ENCODE measurements at places on chromosomes 7 and 10. TPM values are rescaled to one million over a fixed set of nuclear protein-coding genes. Genes with fewer than 3 reads are reported as not detected.

ASAH2 gene
- 11.3 TPM for total RNA-seq

DNA sequence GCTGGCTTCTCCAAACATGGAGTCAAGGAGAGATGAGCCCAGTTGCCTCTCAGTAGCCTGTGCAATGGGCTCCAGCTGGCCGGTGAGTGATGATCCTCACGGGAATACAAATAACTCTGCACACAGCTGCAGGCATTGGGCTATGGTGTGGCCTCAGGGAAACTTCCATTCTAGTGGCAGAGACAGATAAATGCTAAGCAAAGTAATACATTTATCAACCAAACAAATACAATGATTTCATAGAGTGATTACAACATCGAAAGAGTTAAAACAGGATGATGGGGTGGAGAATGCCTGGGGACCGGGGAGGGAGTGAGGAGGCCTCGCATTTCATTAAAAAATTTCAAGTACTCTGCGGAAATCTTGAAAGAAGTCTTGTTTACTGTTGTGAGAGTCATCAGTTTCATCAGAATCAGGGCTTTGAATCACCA, 15.0 kb upstream of the AKR1B1 start:
- H3K4me1 ChIP-seq: peaks cover 6% of the 10 kb centered on the region
- H3K27me3 ChIP-seq: peaks cover 2% of the 10 kb centered on the region
- peak; percentile 27 for DNase-seq
- no peak overlapping the region for H3K4me3 ChIP-seq
- H3K36me3 ChIP-seq: no peaks in the 10 kb centered on the region

DNA sequence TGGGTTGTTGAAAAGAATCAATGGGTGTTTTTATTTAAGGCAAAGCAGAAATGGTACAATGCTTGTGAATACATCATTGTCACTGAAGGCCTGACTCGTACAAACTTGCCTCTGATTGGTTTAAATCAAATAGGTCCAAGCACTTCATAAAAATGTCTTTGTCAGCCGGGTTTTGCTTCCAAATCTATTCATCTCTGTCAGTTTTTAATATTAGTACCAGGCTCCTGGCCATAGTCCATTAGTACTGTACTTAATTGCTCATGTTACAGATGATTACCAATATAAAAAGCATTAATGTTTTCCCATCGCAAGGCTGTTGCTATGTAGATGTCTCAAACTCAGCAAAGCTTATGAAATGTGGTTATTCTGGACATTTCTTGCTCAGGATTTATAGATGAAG, 171.9 kb downstream of the ARID5B start:
- peaks cover 3% of the 10 kb centered on the region for H3K27me3 ChIP-seq
- H3K4me1 ChIP-seq: peaks cover 6% of the 10 kb centered on the region
- no peak for DNase-seq

SUN3 gene
- total RNA-seq: not detected

DNA sequence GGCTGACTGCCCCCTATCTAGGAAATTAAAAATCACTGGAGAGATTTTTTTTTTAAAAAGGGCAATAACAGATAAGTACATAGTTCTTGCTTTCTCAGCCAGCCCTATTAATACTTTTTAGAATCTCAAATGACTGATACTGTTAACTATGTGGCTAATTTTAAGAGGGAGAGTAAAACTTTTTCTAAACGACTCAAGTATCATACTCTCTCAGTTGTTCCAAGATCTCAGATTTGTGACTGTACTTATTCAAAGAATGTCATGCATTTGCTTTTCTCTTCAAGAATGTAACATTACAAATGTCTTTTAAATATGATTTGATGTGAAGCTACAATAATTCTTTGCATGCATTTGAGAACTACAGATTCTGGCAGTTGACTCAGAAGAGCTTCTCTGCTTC, 55.4 kb upstream of the RAB11FIP2 start:
- peaks cover 7% of the 10 kb centered on the region for H3K4me1 ChIP-seq
- H3K27ac ChIP-seq: no peak overlapping the region
- H3K27me3 ChIP-seq: peaks cover 1% of the 10 kb centered on the region
- no peak for DNase-seq
- H3K36me3 ChIP-seq: no peaks in the 10 kb centered on the region
- no peak overlapping the region for H3K4me3 ChIP-seq

GRCh38 chr7:45720989-45721388, 146.8 kb downstream of the ADCY1 start:
- DNase-seq: no peak
- peak overlapping the region; percentile 33 for H3K27ac ChIP-seq
- H3K4me3 ChIP-seq: no peak overlapping the region
- peaks cover 10% of the 10 kb centered on the region for H3K4me1 ChIP-seq

DNA sequence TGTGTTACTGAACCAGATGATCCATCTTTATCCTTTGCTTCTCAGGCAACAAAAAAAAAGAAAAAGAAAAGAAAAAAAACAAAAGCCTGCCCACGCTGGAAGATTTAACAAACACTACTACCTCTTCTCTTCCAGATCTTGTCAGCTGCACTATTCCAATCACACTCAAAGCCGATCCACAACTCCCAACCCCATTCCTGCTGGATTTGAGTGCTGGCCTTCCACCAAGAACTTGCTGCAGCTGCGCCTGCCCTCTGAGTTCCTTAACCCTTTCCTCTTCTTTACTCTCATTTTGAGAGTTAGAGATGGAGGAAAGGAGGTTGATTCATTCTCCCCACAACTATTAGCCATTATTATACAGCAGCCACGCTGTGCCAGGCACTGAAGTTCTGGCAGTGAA, 16.0 kb upstream of the ITGA8 start:
- no peaks in the 10 kb centered on the region for H3K36me3 ChIP-seq
- no peaks in the 10 kb centered on the region for H3K27me3 ChIP-seq
- no peak overlapping the region for H3K27ac ChIP-seq
- DNase-seq: no peak
- H3K4me3 ChIP-seq: no peak overlapping the region

- H3K4me1 ChIP-seq: peaks cover 4% of the 10 kb centered on the region
- no peak for DNase-seq
- H3K4me3 ChIP-seq: no peak overlapping the region
- no peaks in the 10 kb centered on the region for H3K27me3 ChIP-seq
- H3K27ac ChIP-seq: no peak overlapping the region
Measured at GRCh38 chr7:112584290-112584689, 103.5 kb downstream of the LSMEM1 start.

- H3K36me3 ChIP-seq: peaks cover 7% of the 10 kb centered on the region
- no peak overlapping the region for H3K27ac ChIP-seq
- H3K4me1 ChIP-seq: no peaks in the 10 kb centered on the region
- no peak for DNase-seq
Measured at GRCh38 chr7:64651632-64652165, 14.2 kb upstream of the ZNF107 start.

DNA sequence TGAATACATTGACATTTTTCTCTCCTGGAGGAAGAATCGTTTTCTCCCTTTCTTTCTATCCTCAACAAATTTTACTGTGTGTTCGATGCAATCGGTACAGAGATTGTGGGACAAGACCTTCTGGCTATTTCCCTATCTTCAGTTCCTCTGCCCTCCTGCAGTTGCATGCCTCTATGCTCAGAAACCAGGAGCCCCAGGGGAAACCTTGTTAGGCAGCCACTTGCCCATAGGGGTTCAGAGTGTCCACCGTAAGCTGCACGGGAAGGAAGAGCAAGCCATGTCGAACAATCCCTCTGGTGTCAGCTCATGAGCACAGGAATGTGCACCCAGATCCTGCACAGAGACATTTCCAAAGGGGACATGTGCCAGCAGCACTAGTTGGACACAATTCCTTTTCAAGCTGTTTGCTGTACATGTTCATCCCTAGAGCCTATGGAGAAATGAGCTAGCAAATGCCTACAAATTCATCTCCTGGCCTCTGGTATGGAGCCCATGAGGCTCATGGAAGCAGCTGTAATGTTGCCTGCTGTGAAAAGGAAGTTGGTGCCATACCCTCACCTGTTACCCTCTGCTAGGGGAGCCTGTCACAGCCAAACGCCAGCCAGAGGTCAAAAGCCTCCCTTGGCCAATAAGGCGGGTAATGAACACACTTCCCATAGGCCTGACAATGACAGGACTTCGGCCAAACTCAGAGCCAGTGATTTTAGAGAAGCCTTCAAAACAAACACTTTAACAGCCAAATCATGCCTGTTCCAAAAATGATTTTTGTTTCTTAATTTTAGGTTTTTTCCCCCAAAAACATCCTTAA, 35.9 kb upstream of the ASAH2 start:
- no peak for DNase-seq
- no peaks in the 10 kb centered on the region for H3K27me3 ChIP-seq
- H3K4me3 ChIP-seq: no peak overlapping the region
- no peaks in the 10 kb centered on the region for H3K4me1 ChIP-seq

GRCh38 chr10:15313047-15313446, 58.0 kb downstream of the FAM171A1 start:
- H3K4me3 ChIP-seq: no peak overlapping the region
- H3K4me1 ChIP-seq: peaks cover 46% of the 10 kb centered on the region
- peaks cover 5% of the 10 kb centered on the region for H3K27me3 ChIP-seq
- H3K36me3 ChIP-seq: peaks cover 6% of the 10 kb centered on the region
- peak overlapping the region; percentile 72 for H3K27ac ChIP-seq

LEP gene
- total RNA-seq: not detected

DNAH11 gene
- total RNA-seq: 0.22 TPM

SLC13A1 gene
- total RNA-seq: not detected

DNA sequence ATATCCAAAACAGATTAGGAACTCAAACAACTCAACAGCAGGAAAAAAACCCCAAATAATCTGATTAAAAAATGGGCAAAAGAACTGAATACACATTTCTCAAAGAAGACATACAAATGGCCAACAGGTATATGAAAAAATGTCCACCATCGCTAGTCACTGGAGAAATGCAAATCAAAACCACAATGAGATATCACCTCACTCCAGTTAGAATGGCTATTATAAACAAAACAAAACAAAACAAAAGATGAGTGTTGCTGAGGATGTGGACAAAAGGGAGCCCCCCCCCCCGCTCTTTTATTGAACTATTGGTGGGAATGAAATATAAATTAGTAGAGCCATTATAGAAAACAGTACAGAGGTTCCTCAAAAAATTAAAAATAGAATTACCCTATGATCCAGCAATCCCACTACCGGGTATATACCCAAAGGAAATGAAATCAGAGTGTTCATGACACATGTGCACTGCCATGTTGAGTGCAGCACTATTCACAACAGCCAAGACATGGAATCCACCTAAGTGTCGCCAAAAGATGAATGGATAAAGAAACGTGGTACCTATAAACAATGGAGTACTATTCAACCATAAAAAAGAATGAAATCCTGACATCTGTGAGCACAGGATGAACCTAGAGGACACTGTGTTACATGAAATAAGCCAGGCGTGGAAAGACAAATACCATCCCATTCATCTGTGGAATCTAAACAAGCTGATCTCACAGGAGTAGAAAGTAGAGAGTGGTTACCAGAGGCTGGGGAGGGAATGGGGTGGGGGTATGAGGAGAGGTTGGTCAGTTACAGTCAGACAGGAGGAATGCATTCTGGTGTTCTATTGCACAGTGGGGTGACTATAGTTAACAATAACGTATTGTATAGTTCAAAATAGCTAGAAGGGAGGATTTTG, 78.1 kb upstream of the RHEB start:
- no peak overlapping the region for H3K27ac ChIP-seq
- H3K36me3 ChIP-seq: no peaks in the 10 kb centered on the region
- DNase-seq: no peak
- peaks cover 2% of the 10 kb centered on the region for H3K4me1 ChIP-seq

MYL10 gene
- not detected for total RNA-seq

TFPI2 gene
- 3.2 TPM for total RNA-seq

GRCh38 chr10:124002391-124003069, 90.9 kb downstream of the CHST15 start:
- H3K27me3 ChIP-seq: no peaks in the 10 kb centered on the region
- peaks cover 4% of the 10 kb centered on the region for H3K36me3 ChIP-seq
- DNase-seq: peak; percentile 3
- no peak overlapping the region for H3K27ac ChIP-seq
- no peak overlapping the region for H3K4me3 ChIP-seq
- peaks cover 16% of the 10 kb centered on the region for H3K4me1 ChIP-seq

DNA sequence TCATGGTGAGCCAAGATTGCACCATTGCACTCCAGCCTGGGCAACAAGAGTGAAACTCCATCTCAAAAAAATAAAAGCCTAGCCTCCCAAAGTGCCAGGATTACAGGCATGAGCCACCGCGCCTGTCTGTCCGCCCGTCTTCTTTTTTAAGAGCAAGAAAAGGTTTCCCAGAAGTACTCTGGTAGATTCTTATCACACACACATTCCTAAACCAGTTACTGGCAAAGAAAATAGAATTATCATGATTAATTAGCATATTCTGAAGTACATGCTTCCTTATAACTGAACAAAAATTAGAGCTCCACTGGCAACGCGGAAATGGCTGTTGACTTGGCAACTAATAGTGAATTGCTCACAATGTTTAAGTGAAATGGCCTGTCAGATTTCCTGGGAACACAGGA, 87.0 kb downstream of the ADK start:
- DNase-seq: no peak
- no peaks in the 10 kb centered on the region for H3K36me3 ChIP-seq
- H3K27ac ChIP-seq: no peak overlapping the region
- no peak overlapping the region for H3K4me3 ChIP-seq
- H3K27me3 ChIP-seq: no peaks in the 10 kb centered on the region

- no peaks in the 10 kb centered on the region for H3K36me3 ChIP-seq
- no peak overlapping the region for H3K4me3 ChIP-seq
- no peaks in the 10 kb centered on the region for H3K4me1 ChIP-seq
- peaks cover 2% of the 10 kb centered on the region for H3K27me3 ChIP-seq
- DNase-seq: no peak
Measured at GRCh38 chr7:12653518-12653917, 33.9 kb upstream of the ARL4A start.

MALRD1 gene
- total RNA-seq: 0.27 TPM

- H3K36me3 ChIP-seq: no peaks in the 10 kb centered on the region
- no peak overlapping the region for H3K27ac ChIP-seq
- H3K27me3 ChIP-seq: peaks cover 8% of the 10 kb centered on the region
- peaks cover 2% of the 10 kb centered on the region for H3K4me1 ChIP-seq
- DNase-seq: no peak
- no peak overlapping the region for H3K4me3 ChIP-seq
Measured at GRCh38 chr7:6613706-6614105, 1.7 kb upstream of the ZNF853 start.

- H3K4me3 ChIP-seq: no peak overlapping the region
- H3K4me1 ChIP-seq: no peaks in the 10 kb centered on the region
- no peak overlapping the region for H3K27ac ChIP-seq
- DNase-seq: no peak
Measured at GRCh38 chr10:76905251-76905650, 732.4 kb downstream of the KCNMA1 start.

GRCh38 chr7:110119883-110120581, 970.9 kb upstream of the LRRN3 start:
- H3K36me3 ChIP-seq: peaks cover 8% of the 10 kb centered on the region
- H3K27ac ChIP-seq: no peak overlapping the region
- DNase-seq: no peak

OR2A7 gene
- 0.22 TPM for total RNA-seq

DNA sequence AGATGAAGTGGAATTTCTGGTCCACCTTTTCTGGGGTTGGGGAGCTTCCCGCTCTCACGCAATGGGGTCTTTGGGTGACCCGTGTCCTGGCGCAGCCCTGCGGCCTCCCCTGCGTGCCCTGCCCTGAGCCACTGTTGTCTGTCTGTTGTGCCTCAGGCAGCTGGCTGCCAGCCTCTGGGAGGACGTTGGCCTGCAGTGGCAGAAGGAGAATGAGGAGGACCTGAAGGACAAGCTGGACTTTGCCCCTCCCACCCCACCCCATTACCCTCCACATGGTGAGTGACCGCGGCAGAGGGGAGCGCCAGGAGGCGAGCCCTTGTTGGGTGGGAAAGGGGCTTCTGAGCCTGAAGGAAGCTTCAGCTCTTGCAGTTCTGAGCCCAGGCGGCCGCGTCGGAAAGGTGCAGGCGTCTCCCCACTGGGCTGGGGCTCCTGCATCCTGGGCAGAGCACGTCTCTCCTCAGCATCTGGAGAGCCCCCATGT, 14.2 kb upstream of the PRKAR1B start:
- peaks cover 5% of the 10 kb centered on the region for H3K4me1 ChIP-seq
- H3K27me3 ChIP-seq: peaks cover 3% of the 10 kb centered on the region
- H3K36me3 ChIP-seq: no peaks in the 10 kb centered on the region
